ENCODE measurements at places on chromosomes 4 and X. TPM values are rescaled to one million over a fixed set of nuclear protein-coding genes. Genes with fewer than 3 reads are reported as not detected.

GRCh38 chr4:186266729-186267456 is 904 bp downstream of the F11 start:
- H3K4me3 ChIP-seq = peak overlapping the region; percentile 70
- H3K27me3 ChIP-seq = peaks cover 12% of the 10 kb centered on the region
- no peaks in the 10 kb centered on the region for H3K36me3 ChIP-seq

DNA sequence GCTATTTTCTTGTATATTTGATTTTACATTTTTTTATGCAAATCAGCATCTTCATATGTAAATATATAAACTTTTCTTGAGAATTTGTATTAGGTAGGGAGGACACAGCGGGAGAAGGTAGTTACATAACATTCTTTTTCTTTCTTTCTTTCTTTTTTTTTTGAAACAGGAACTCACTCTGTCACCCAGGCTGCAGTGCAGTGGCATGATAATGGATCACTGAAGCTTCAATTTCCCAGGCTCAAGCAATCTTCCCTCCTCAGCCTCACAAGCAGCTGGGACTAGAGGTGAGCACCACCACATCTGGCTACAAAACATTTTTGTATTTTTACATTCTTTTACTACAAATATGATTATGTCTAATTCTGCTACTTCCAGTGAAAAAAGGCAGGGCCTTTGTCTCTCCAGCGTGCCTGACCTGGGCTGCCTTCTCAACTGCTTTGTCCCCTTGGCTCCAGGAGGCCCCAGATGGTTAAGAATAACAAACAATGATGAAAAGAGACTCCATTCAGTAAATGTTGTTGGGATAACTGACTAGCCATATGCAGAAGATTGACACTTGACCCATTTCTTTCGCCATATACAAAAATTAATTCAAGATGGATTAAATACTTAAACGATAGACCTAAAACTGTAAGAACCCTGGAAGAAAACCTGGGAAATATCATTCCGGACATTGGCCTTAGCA is 46.5 kb upstream of the FAT4 start:
- no peak for DNase-seq
- H3K4me3 ChIP-seq = no peak overlapping the region
- H3K27ac ChIP-seq = no peak overlapping the region
- peaks cover 22% of the 10 kb centered on the region for H3K4me1 ChIP-seq
- no peaks in the 10 kb centered on the region for H3K36me3 ChIP-seq

GRCh38 chr4:125736057-125736456 is 421.3 kb downstream of the FAT4 start:
- peak overlapping the region; percentile 97 for H3K27ac ChIP-seq
- no peak for DNase-seq
- no peaks in the 10 kb centered on the region for H3K36me3 ChIP-seq
- no peaks in the 10 kb centered on the region for H3K27me3 ChIP-seq
- H3K4me3 ChIP-seq = no peak overlapping the region

DNA sequence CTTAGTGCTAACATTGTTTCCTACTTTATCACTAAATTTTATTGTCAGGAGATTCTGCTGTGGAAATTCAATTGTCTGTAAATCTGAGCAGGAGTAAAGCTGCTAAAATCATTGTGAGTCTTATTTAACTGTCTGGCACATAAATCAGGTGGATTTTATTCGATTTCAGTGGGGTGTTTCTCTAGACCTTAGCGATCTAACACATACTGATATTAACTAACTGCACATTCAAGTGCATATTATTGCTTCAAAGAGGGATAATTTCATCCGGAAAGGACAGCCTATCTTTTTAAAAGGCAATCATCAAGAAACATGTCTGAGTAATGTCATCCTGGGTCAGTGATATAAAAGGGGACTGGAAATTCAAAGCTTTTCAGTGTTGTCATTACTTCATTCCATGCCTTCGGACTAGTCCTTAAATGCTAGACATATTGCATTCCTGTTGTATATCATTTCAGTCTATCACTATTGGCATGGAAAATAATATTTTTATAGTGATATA is 388.7 kb downstream of the PCDH10 start:
- H3K4me3 ChIP-seq = no peak overlapping the region
- peaks cover 5% of the 10 kb centered on the region for H3K4me1 ChIP-seq
- no peak overlapping the region for H3K27ac ChIP-seq
- no peaks in the 10 kb centered on the region for H3K36me3 ChIP-seq
- no peak for DNase-seq

DNA sequence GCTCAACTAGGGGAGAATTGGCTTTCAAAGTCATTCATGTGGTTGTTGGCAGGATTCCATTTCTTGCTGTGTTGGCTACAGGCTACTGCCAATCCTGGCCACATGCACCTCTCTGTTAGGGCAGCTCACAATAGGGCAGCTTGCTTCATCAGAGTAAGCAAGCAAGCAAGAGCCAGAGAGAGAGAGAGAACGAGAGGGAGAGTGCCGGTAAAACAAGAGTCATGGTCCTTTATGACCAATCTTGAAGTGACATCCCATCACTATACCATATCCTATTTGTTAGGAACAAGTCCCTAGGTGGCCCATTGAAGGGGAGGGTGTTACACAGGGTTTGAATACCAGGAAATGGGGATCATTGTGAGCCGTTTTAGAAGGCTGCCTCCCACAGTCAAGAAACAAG is 33.0 kb upstream of the TLR2 start:
- no peaks in the 10 kb centered on the region for H3K4me1 ChIP-seq
- no peak overlapping the region for H3K4me3 ChIP-seq
- DNase-seq = no peak
- no peak overlapping the region for H3K27ac ChIP-seq
- H3K36me3 ChIP-seq = no peaks in the 10 kb centered on the region

DNA sequence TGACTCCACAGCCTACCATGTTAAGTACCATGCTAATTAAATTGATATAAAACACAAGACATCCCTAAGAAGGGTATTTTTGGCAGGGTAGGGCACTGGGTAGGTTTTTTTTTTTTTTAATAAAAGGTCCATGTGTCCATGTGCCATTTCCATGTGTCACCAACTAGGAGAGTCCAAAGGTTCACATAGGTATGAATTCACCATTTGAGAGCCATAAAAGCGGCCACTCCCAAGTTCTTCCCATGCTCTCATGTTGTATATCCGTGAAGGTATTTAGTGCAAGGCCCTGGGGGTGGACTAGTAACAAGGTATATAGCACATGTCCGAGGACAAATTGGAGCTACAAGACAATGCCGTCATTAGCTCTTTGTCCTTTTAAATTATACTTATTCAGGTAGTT is 107.3 kb downstream of the PDE5A start:
- no peak overlapping the region for H3K27ac ChIP-seq
- peaks cover 4% of the 10 kb centered on the region for H3K4me1 ChIP-seq
- H3K4me3 ChIP-seq = no peak overlapping the region
- no peak for DNase-seq
- peaks cover 20% of the 10 kb centered on the region for H3K36me3 ChIP-seq
- H3K27me3 ChIP-seq = no peaks in the 10 kb centered on the region

GRCh38 chr4:43357252-43357974 is 464.9 kb downstream of the GRXCR1 start:
- no peaks in the 10 kb centered on the region for H3K27me3 ChIP-seq
- no peaks in the 10 kb centered on the region for H3K36me3 ChIP-seq
- H3K4me1 ChIP-seq = peaks cover 4% of the 10 kb centered on the region
- DNase-seq = no peak
- H3K4me3 ChIP-seq = no peak overlapping the region

GRCh38 chr4:41575665-41576064 is 37.7 kb downstream of the LIMCH1 start:
- H3K4me3 ChIP-seq = no peak overlapping the region
- no peaks in the 10 kb centered on the region for H3K36me3 ChIP-seq
- peaks cover 25% of the 10 kb centered on the region for H3K4me1 ChIP-seq
- no peak for DNase-seq
- no peaks in the 10 kb centered on the region for H3K27me3 ChIP-seq

- H3K4me1 ChIP-seq = peaks cover 28% of the 10 kb centered on the region
- H3K27ac ChIP-seq = peak overlapping the region; percentile 97
- peak overlapping the region; percentile 80 for H3K4me3 ChIP-seq
- H3K36me3 ChIP-seq = no peaks in the 10 kb centered on the region
- DNase-seq = no peak
Observed at GRCh38 chrX:38803243-38803587, 2.0 kb downstream of the MID1IP1 start.

DNA sequence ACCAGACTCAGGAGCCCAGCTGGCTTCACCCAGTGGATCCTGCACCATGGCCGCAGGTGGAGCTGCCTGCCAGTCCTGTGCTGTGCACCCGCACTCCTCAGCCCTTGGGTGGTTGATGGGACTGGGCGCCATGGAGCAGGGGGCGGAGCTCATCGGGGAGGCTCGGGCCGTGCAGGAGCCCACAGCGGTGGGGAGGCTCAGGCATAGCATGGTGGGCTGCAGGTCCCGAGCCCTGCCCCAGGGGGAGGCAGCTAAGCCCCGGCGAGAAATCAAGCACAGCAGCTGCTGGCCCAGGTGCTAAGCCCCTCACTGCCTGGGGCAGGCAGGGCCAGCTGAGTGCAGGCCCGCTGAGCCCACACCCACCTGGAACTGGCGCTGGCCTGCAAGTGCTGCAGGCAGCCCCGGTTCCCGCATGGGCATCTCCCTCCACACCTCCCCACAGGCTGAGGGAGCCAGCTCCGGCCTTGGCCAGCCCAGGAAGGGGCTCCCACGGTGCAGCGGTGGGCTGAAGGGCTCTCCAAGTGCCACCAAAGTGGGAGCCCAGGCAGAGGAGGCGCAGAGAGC is 464.1 kb upstream of the DIPK2B start:
- H3K4me1 ChIP-seq = no peaks in the 10 kb centered on the region
- no peak overlapping the region for H3K4me3 ChIP-seq
- no peaks in the 10 kb centered on the region for H3K36me3 ChIP-seq
- no peaks in the 10 kb centered on the region for H3K27me3 ChIP-seq
- DNase-seq = no peak

DNA sequence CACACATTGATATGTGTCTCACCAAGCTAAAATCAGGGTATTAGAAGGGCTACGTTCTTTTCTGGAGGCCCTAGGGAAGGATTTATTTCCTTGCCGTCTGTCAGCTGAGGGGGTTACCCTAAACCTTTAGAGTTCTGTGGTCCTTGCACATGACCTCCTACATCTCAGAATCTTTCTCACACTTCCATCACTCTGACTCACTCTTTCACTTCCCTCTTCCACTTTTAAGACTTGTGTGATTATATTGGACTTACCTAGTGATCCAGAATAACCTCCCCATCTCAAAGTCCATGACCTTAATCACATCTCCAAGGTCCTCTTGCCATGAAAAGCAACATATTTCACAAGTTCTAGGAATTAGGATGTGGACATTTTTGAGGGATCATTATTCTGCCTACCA is 53.6 kb upstream of the FUNDC1 start:
- H3K4me3 ChIP-seq = no peak overlapping the region
- H3K27ac ChIP-seq = no peak overlapping the region
- H3K4me1 ChIP-seq = no peaks in the 10 kb centered on the region
- no peak for DNase-seq
- H3K27me3 ChIP-seq = no peaks in the 10 kb centered on the region

DNA sequence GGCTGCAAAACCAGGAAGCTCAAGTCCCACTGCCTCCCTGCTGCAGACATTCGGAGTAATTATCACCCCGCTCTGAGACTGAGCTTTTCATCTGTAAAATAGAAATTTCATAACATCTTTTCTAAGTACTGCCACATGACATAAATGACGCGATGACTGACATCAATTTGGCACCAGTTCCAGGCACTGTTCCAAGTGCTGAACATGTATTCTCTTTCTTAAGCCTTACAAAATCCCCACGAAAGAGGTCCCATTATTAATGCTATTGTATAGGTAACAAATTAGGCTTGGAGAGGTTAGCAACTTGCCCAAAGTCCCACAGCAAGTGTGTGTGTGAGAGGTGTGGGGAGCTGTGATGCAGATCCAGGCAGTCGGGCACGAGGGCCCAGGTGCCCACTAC is 56.4 kb downstream of the SLC2A9 start:
- DNase-seq = no peak
- no peaks in the 10 kb centered on the region for H3K4me1 ChIP-seq
- no peaks in the 10 kb centered on the region for H3K27me3 ChIP-seq

GRCh38 chrX:21747558-21747957 is 10.4 kb downstream of the SMPX start:
- H3K27ac ChIP-seq = peak overlapping the region; percentile 93
- no peak for DNase-seq
- peaks cover 47% of the 10 kb centered on the region for H3K4me1 ChIP-seq
- no peak overlapping the region for H3K4me3 ChIP-seq
- H3K36me3 ChIP-seq = no peaks in the 10 kb centered on the region

DNA sequence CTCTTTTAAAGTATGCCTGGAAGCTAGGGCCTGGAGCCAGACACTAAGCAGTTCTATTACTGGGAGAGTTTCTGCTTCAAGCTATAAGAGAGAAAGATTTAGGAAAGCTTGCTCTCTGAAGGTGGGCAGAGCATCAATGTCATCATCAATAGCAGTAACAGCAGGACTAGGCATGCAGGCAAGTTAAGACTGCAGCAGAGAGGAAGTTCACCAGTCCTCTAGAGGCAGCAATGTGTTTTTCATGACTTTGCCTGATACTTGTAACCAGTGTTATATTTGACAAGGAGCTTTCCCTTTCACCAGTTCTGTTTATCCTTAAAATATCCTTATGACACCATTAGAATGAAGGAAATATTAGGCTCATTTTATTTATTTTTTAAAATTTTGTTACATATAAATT is 237.9 kb downstream of the KCTD8 start:
- no peak for DNase-seq
- no peaks in the 10 kb centered on the region for H3K27me3 ChIP-seq
- H3K36me3 ChIP-seq = no peaks in the 10 kb centered on the region
- H3K4me1 ChIP-seq = peaks cover 6% of the 10 kb centered on the region

- peaks cover 14% of the 10 kb centered on the region for H3K4me1 ChIP-seq
- H3K36me3 ChIP-seq = no peaks in the 10 kb centered on the region
- peaks cover 45% of the 10 kb centered on the region for H3K27me3 ChIP-seq
- peak; percentile 42 for DNase-seq
- H3K27ac ChIP-seq = peak within 1 kb of the TSS; percentile 73
- peak within 1 kb of the TSS; percentile 85 for H3K4me3 ChIP-seq
Observed at GRCh38 chr4:90127223-90127705, at the start of gene CCSER1. CCSER1 (plus strand) TSS chr4:90127394.

GRCh38 chr4:153465615-153466080 is 512 bp upstream of the TMEM131L start:
- no peaks in the 10 kb centered on the region for H3K36me3 ChIP-seq
- DNase-seq = no peak
- H3K4me3 ChIP-seq = peak overlapping the region; percentile 76
- peaks cover 24% of the 10 kb centered on the region for H3K4me1 ChIP-seq
- H3K27ac ChIP-seq = peak overlapping the region; percentile 58

GRCh38 chr4:77100234-77100633 is 24.4 kb upstream of the CCNI start:
- no peaks in the 10 kb centered on the region for H3K27me3 ChIP-seq
- no peak overlapping the region for H3K27ac ChIP-seq
- H3K36me3 ChIP-seq = no peaks in the 10 kb centered on the region
- H3K4me3 ChIP-seq = no peak overlapping the region

The MAGEB16 gene
- total RNA-seq = not detected

The TLR3 gene
- 9.1 TPM for total RNA-seq

The GSX2 gene
- total RNA-seq = not detected

The SPATA18 gene
- 10.8 TPM for total RNA-seq

The SYAP1 gene
- 43.3 TPM for total RNA-seq

The SMIM10 gene
- total RNA-seq = 4.0 TPM

The PWWP3B gene
- 4.1 TPM for total RNA-seq

The MUC7 gene
- total RNA-seq = not detected

The EVC gene
- 49.4 TPM for total RNA-seq

The MRFAP1L1 gene
- 66.9 TPM for total RNA-seq

The PCDH11X gene
- 13.5 TPM for total RNA-seq
